ENCODE measurements at places on chromosomes 13 and 19.

DNA sequence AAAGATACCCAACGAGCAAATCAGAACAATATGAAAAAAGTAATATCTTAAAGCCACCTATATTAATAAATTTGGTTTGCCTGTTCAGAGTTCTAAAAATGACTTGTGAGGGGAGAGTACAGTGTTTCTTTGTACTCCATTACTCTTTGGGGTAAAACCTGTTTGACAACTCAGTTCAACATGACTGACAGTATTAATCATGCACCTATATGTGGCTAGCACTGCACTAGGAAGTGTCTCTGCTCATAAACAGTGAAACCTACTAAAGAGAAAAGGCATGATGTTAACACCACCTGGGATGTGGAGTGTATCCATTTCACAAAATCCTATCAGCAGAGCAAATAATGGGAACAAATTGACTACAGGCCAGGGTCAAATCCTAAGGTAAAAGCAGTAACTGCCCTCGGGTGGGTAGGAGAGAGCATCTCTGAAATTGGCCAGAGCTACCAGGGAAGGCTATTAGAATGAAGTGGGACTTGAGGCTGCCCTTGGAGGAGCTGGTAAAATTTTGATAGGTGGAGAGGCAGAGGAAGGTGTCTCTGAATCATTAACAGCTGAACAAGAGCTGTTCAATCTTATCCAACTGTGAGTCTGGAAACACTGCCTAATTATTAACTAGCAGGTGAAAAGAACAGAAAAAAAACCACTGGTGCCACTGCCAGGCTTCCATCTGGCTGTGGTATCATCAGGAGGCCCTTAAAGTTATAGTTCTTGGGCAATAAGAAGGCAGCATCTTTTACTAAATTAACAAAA is 365.1 kb downstream of the DNAJC15 start:
- no peak for DNase-seq

DNA sequence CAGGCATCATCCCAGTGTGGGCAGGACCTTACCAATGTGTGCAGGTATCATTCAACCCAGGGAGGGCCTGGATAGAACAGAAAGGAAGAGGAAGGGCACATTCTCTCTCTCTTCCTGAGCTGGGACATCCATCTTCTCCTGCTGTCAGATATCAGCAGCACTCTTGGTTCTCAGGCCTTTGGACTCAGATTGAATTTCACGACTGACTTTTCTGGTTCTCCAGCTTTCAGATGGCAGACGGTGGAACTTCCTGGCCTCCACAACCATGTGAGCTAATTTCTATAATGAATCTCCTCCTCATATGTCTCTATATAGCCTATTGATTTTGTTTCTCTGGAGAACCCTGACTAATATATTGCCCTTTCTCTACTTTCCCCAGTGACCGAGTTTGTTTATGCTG is 77.3 kb downstream of the OLFM4 start:
- DNase-seq = no peak

GRCh38 chr13:30019648-30020626 is 169.5 kb upstream of the UBL3 start:
- DNase-seq = no peak

DNA sequence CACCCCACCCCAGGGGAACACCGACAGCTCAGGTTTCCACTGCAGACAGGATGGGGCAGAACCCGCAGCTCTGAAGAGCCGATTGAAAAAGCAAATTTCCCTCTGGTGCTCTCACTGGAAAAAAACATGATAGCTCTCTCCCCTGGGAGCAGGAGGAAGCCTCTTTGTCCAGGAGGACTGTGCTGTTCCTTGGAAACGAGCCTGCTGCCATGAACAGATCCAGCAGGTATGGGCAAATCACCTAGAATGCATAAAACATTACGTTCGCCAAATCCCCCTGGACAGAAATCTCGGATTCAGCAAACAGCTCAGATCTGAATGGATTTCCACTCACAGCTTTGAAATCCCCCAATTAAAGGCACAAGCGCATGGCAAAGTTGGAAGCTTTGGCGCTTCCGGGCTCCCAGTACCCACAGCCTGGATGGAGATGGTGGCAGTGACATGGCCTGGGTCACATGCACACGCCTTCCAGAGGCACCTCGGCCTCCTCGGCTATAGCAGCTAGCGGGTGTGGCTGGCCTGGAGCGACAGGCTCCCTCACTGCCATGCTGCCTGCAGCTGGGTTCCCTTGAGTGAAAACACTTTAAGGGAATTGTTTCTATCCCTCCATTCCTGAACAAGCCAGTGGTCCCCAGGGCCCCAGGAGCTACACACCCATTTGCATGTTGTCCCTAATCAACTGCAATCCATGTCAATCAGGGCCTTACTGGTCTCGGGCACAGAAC is 59.1 kb downstream of the CEBPG start:
- DNase-seq = no peak

DNA sequence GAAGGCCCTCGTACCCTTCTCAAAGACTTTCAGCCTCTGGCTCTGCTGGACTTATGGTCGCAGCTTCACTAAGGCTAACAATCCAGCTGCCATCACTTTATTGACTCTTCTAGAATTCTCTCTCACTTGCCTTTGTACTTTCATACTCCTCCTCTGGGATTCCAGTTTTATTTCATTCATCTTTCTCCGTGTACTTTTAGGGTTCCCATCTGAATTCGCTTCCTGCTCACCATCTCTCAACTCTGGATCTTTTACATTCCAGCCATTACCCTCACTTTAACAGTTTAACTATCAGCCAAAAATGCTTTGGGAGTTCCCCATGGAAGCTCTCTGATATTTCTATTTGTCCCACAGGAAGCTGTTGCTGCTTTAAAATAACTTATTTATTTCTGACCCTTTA is 149.3 kb upstream of the KL start:
- no peak for DNase-seq

DNA sequence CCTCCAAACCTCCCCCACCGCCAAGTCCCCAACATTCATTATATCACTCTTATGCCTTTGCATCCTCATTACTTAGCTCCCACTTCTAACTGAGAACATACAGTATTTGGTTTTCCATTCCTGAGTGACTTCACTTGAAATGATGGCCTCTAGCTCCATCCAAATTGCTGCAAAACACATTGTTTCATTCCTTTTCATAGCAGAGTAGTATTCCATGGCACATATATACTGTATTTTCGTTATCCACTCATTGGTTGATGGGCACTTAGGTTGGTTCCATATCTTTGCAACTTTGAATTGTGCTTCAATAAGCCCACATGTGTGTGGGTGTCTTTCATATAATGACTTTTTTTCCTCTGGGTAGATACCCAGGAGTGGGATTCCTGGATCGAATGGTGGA is 233.1 kb downstream of the ZNF536 start:
- no peak for DNase-seq

DNA sequence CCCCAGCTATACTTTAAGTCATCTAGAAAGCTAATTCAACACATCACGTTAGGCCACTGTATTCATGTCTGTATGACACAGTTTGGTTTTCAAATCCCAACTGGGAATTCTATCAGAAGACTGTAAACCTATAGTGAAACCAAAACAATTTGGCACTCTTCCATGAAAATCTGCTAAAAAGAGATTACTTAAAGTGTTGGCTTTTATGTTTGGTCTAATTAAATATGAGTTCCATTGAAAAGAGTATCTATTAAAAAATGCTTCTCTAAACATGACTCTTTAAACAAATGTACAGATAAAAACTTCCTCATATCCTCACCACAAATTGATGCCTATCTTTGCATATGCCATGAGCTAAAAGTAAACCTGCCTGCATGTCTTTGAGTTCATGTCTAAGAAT is 25.4 kb downstream of the PCDH9 start:
- DNase-seq = no peak

- DNase-seq = peak; percentile 6
These were observed at the start of gene ZNF69 for GRCh38 chr19:11887611-11888531. ZNF69 (plus strand) TSS chr19:11887782; CDS start chr19:11887924, 142 bp downstream.

GRCh38 chr13:54636231-54636630 is 1607.6 kb downstream of the OLFM4 start:
- DNase-seq = no peak

GRCh38 chr19:52191951-52192350 is 2.1 kb downstream of the PPP2R1A start:
- DNase-seq = no peak

- DNase-seq = no peak
These were observed 203.3 kb upstream of the IRS2 start for GRCh38 chr13:109989686-109990085.

- DNase-seq = no peak
These were observed 9.4 kb downstream of the BCL3 start for GRCh38 chr19:44757735-44758505.

- no peak for DNase-seq
These were observed 2.9 kb downstream of the FFAR1 start for GRCh38 chr19:35350591-35350990.

DNA sequence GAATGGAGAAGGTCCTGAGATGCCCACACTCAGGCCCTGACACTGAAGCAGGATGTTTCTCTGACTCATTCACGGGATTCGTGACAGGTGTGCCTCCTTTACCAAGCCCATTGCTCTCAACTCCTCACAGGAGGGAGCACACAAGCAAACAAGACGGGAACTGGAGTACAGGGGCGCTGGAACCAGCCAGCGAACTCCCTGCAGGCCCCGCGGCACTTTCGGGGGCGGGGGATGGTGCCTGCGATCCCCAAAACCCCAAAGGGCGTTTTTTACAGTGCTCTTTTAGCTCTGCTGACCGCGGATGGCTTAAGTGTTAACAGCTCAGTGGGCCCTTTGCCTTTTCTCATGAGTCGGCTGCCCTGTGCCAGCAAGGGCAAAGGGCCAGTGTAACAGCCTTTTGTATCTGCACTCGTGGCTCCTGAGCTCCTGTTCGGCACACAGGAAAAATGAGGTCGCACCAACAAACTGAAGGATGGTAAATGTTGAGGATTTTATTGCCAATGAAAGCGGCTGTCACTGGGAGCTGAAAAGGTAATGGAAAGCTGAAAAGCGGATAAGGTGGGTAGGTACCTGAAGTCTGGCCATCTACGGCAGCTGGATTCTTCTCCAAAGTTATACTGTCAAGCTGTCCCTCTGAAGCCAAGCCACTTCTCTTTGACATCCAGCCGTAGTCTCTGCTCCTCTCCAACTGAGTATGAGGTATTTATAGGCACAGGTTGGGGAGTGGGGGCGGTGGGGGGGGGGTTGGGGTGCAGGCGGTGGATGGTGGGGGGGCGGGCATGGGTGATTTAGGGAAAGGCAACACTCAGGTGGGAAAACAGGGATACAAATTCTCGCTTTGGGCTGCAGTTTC is 65.0 kb upstream of the TRPC4 start:
- DNase-seq = no peak

- no peak for DNase-seq
These were observed 5.1 kb downstream of the ATP12A start for GRCh38 chr13:24685314-24685713.

DNA sequence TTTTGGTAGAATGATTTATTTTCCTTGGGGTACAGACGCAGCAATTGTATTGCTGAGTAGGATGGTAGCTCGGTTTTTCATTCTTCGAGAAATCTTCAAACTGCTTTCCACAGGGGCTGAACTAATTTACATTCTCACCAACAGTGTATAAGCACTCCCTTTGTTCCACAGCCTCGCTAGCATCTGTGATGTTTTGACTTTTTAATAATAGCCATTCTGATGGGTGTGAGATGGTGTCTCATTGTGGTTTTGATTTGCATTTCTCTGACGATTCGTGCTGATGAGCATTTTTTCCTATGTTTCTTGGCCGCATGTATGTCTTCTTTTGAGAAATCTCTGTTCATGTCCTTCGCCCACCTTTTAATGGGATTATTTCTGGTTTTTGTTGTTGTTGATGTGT is 54.8 kb upstream of the UQCRFS1 start:
- DNase-seq = no peak

- no peak for DNase-seq
These were observed 34.3 kb upstream of the PCDH8 start for GRCh38 chr13:52882785-52883184.

DNA sequence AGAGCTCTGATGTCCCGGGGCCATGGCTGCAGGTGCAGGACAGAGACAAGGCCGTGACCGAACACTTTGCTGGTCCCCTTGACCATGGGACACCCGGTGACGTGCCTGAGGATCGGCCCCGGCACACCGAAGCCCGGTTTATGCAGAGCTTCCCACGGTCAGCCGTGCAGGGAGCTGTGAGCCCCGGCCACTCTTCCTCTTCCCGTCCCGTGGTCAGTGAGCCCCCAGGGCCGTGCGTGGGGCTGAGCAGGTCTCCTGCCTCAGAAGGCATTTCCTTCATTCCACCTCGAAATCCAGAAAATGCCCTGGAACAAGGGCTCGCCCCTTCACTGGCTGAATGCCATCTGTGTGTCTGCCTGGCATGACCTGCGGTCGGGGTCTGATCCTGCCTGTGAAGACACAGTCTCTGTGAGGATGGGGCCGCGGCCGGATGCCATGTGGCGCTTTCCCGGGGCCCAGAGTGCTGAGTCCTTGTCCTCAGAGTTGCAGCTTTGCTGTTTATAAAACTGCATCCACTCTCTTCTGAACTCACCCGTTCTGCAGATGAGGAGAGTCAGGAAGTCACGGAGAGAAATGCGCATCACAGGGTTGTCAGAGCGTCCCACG is 16.9 kb downstream of the MCF2L start:
- no peak for DNase-seq

DNA sequence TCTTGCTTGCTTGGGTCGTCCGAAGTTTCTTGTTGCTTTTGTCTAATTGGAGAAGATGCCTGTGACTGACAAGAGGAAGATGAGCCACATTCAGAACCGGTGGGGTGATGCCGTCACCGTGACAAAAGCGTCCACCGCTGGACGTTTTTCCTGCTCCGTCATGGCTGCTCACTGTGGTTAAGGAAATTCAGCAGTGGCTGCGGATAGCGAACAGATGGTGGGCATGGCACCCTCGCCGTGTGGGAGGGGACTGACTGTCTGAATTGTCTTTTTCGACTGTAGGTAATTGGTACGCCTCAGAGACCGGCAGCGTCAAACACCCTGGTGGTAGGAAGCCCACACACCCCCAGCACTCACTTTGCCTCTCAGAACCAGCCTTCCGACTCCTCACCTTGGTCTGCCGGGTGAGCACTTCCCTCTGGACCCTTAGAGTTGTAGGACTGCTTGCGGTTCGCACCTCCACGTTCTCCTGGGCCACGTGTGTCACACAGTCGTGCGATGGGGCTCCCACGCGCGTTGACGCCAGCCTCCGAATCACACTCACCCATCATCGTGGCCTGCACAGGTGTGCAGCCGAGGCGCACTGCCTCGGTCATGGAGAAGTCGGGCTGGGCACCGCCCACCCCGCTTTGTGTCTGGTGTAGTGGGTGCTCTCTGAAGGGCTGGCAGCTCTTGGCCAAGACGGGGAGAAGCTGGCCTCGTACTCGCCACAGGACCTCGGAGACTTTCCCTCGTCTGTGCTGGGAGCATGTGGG is 26.5 kb downstream of the ATP4B start:
- no peak for DNase-seq

- no peak for DNase-seq
These were observed 3.6 kb upstream of the ASF1B start for GRCh38 chr19:14139944-14140343.

Measured in activated T-helper 1 cell treated with anti-CD3 and anti-CD28 coated beads, Interleukin-2, amount 50 U/mL, for 16 hours (primary cell).